ENCODE measurements at places on chromosomes 4 and X.

DNA sequence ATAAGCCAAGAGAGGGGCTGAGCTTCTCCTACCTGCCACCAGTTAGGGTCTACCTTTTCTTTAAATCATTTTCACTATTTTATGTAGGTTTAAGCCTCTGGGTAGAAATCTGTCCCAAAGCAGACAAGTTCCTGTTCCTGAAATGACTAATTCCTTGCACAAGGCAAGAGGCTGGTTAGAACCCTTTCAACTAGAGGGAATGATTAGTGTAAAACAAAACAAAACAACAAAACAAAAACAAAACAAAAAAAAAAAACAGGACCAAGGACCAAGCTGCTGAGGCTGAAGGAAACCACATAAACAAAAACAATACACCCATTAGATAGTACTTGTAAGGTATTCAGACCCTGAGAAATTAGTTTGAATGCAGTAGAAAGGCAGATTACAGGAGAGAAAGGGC lies 62.7 kb downstream of the MAML3 start:
- no peak for DNase-seq

DNA sequence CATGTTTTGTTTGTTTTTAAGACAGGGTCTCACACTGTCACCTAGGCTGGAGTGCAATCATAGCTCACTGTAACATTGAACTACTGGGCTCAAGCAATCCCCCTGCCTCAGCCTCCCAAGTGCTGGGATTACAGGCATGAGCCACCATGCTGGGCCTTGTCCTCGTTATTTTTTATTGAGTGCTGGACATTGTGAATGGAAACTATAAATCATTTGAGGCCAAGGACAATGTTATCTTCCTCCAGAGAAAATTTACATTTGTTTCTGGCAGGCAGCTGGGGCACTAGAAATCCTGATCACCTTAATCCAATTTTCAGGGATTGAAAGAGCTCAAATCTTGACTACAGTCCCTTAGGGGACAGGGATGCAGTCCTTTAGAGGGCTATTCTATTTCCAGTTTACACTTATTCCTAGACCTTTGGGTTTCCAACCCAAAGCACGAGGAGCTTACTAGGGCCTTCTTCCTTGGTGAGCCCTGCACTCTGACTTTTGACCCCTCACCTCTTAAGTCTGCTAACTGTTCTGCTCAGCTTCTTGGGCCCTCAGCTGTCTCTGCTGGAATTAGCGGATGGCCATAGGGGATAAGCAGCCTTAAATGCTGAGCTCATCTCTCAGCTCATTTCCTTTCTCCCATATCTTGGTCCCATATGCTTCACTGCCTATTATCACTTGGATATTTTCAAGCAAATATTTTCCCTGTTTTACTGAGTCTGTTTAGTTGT lies 23.0 kb upstream of the PDZD4 start:
- no peak for DNase-seq

GRCh38 chrX:143121477-143121876 lies 95.7 kb downstream of the SPANXN4 start:
- DNase-seq: no peak

- DNase-seq: no peak
These were observed 13.9 kb upstream of the TLR1 start for GRCh38 chr4:38818441-38818976.

GRCh38 chrX:40140706-40141499 lies 43.1 kb upstream of the BCOR start:
- no peak for DNase-seq

- DNase-seq: peak; percentile 64
These were observed 6.9 kb upstream of the WDR1 start for GRCh38 chr4:10123227-10124101.

DNA sequence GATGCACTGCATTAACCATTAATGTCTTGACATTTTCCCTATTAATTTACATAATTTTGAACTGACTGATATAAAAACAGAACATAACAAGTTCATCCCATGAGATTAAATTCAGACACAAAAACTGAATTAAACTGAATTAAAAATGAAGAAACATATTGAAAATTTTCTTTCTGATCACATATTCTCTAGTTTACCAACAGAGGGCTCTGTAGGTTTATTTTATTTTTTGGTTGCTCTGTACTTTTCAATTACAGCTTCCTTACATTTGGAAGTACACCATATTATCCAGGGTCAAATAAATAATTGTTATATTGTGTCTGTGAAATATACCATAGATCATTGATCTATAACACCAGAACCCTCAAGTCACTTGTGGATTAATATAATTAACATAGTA lies 27.3 kb upstream of the CT83 start:
- no peak for DNase-seq

- no peak for DNase-seq
These were observed 11.2 kb downstream of the BLTP1 start for GRCh38 chr4:122163301-122163700.

DNA sequence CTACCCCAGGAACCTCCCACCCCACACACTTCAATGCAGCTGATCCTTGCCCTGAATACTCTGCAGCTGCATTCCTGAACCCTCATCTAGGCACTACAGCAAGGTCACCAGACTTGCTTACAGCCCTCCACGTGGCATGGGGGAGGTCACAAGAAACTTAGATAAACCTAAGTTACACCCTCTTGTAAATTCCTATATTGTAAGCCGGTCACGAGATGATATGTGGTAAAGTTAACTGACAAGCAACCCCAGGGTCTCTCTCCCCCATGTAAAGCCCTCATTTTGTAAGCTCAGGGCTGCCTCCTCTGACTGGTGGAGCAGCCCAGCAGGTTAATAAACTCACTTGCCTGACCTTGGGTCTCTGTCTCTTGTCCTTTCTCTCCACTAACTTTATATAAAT lies 570.7 kb downstream of the PCDH7 start:
- DNase-seq: no peak

Measured in right forelimb (tissue), 1 donor.